ENCODE measurements at places on chromosomes 13 and 19. TPM values are rescaled to one million over a fixed set of nuclear protein-coding genes. Genes with fewer than 3 reads are reported as not detected.

GRCh38 chr19:54667217-54667616, 4.4 kb downstream of the LILRB4 start:
- no peak for DNase-seq
- H3K4me3 ChIP-seq: no peak overlapping the region
- no peaks in the 10 kb centered on the region for H3K27me3 ChIP-seq
- H3K36me3 ChIP-seq: no peaks in the 10 kb centered on the region
- H3K4me1 ChIP-seq: no peaks in the 10 kb centered on the region

GRCh38 chr19:35596366-35596999, 10.5 kb downstream of the PMIS2 start:
- H3K36me3 ChIP-seq: no peaks in the 10 kb centered on the region
- DNase-seq: no peak
- no peaks in the 10 kb centered on the region for H3K27me3 ChIP-seq
- H3K4me3 ChIP-seq: no peak overlapping the region
- H3K4me1 ChIP-seq: no peaks in the 10 kb centered on the region
- H3K27ac ChIP-seq: no peak overlapping the region

DNA sequence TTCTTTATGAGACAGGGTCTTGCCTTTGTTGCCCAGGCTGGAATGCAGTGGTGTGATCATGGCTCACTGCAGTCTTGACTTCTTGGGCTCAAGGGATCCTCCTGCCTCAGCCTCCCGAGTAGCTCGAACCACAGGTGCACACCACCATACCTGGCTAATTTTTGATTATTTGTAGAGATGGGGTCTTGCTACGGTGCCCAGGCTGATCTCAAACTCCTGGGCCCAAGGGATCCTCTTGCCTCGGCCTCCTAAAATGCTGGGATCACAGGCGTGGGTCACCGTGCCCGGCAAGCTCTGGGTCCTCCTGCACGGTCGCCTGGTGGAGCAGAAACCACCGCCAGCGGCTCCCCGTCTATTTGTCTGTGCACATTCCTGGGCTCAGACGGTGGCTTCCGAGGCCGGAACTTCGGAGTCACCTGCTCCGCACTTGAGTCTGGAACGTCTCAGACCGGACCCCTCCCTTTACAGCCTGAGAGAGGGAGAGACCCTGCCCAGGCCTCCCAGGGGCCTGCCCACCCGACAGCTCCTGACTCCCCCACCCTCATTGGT, 22.2 kb downstream of the EFNA2 start:
- DNase-seq: no peak
- H3K4me1 ChIP-seq: peaks cover 12% of the 10 kb centered on the region
- no peaks in the 10 kb centered on the region for H3K36me3 ChIP-seq
- no peak overlapping the region for H3K4me3 ChIP-seq
- H3K27me3 ChIP-seq: no peaks in the 10 kb centered on the region

The LILRB2 gene
- 0.53 TPM for total RNA-seq

DNA sequence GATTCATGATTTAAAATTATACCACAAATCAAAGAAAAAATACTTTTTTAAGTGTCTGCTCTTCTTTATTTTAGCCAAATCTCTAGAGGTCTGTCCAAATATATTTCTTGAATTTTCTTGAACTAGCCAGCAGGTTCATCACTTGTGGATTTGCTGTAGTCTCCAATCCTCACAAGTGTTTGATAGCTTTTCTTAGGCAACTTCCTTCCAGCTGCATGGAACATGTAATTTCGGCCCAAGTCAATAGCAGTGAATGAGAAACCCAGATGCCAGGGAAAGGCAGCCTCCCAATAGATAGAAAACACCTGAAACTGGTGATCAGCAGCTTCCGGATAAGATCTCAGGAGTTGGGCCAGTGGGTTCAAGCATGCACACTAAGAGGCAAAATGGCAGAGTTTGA, 15.6 kb upstream of the RNASEH2B start:
- H3K27ac ChIP-seq: peak overlapping the region; percentile 15
- no peaks in the 10 kb centered on the region for H3K27me3 ChIP-seq
- no peaks in the 10 kb centered on the region for H3K36me3 ChIP-seq
- no peak overlapping the region for H3K4me3 ChIP-seq
- no peak for DNase-seq

The MBD3L3 gene
- total RNA-seq: not detected

- no peaks in the 10 kb centered on the region for H3K27me3 ChIP-seq
- no peaks in the 10 kb centered on the region for H3K4me1 ChIP-seq
- DNase-seq: no peak
- H3K4me3 ChIP-seq: no peak overlapping the region
- H3K36me3 ChIP-seq: no peaks in the 10 kb centered on the region
- H3K27ac ChIP-seq: no peak overlapping the region
Measured at GRCh38 chr19:48681127-48681470, 8.3 kb upstream of the NTN5 start.

The CABP5 gene
- not detected for total RNA-seq

- H3K27me3 ChIP-seq: no peaks in the 10 kb centered on the region
- H3K4me3 ChIP-seq: no peak overlapping the region
- no peaks in the 10 kb centered on the region for H3K36me3 ChIP-seq
- H3K27ac ChIP-seq: no peak overlapping the region
- no peaks in the 10 kb centered on the region for H3K4me1 ChIP-seq
- no peak for DNase-seq
Measured at GRCh38 chr13:91726671-91727070, 328.2 kb downstream of the GPC5 start.

The PINLYP gene
- total RNA-seq: 2.8 TPM

GRCh38 chr19:40519352-40520322, 52.8 kb downstream of the SPTBN4 start:
- H3K27me3 ChIP-seq: no peaks in the 10 kb centered on the region
- no peaks in the 10 kb centered on the region for H3K4me1 ChIP-seq
- no peak overlapping the region for H3K27ac ChIP-seq
- no peak overlapping the region for H3K4me3 ChIP-seq

- peak overlapping the region; percentile 85 for H3K27ac ChIP-seq
- H3K4me1 ChIP-seq: no peaks in the 10 kb centered on the region
- DNase-seq: no peak
- no peaks in the 10 kb centered on the region for H3K36me3 ChIP-seq
- H3K4me3 ChIP-seq: no peak overlapping the region
Measured at GRCh38 chr19:6272411-6272791, 7.4 kb downstream of the MLLT1 start.

The METTL21C gene
- total RNA-seq: not detected

- H3K4me3 ChIP-seq: no peak overlapping the region
- H3K27ac ChIP-seq: no peak overlapping the region
- H3K4me1 ChIP-seq: no peaks in the 10 kb centered on the region
- DNase-seq: no peak
- H3K36me3 ChIP-seq: no peaks in the 10 kb centered on the region
Measured at GRCh38 chr13:101757446-101758039, 305.1 kb downstream of the ITGBL1 start.

The PTBP1 gene
- total RNA-seq: 436 TPM

All from Peyer's patch (tissue), 4 donors.